ENCODE measurements at places on chromosomes 7 and 10.

GRCh38 chr7:43757073-43757720, 1.3 kb upstream of the BLVRA start:
- DNase-seq, result no peak

GRCh38 chr7:95531605-95532219, 46.0 kb downstream of the ASB4 start:
- DNase-seq, result no peak

DNA sequence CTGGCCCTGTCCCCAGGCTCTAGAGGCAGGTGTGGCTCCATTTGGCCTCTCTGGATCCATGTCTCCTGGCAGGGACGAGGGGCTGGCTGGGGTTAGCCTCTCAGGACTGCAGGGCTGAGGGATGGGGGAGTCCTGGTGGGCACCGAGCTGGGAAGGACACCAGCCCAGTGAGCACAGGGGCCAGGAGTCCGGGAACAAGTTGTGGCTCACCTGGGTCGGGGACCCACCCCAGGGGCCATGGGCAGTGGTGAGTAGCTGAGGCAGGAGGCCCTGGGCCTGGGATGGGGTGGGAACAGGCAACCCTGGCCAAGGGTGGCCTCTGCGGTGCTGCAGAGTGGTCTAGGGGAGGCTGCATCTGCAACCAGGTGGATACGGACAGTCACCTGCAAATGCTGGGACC, 24.1 kb downstream of the ANTXRL start:
- no peak for DNase-seq

DNA sequence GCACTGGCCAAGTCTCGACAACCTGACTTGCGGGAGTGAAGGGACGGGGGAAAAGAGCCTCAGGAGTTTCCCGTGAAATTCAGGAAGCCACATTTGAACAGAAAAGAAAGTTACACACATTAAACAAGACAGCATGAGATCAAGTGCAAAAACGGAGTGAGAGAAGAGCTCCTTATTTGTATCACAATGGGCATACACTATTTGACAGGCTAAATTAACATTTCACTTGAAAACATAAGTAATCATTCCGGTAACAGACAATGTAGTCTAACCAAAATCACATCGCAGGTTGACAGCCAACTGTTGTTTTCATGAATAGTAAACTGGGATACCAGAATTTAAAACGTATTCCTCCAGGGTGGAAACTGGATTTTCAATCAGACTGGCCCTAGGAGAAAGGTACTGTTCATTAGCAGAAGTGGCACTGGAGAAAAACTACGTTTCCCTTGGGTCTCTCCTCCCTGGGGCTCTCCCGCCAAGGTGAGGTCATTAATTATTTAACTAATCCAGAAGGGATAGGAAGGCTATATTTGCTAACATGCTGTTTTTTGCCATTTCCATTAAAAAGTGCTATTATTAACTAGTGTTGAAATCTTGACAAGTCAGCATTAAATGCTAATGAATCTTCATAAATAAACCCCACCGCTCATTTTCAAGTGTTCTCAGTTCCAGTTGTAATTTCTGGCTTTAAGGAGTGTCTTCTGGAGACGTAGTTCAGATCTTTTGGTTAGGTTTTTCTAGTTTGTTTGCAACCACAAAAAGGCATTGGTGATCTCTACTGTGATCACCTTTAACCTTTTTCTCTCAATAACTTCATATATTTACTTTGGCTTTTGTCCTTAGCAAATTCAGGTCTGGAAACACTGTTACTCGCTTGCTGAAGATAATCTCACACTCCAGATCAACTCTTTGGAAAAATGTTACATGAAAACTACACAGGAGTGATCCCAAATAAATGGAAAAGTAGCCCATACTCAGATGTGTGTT, 25.1 kb downstream of the RHEB start:
- no peak for DNase-seq

All from CD4-positive, alpha-beta T cell treated with Interleukin-4 for 1 hour (primary cell).